Activated CD8-positive, alpha-beta memory T cell treated with anti-CD3 and anti-CD28 coated beads for 4 hours (primary cell): ENCODE measurements at places on chromosomes 7 and 10.

GRCh38 chr10:59677253-59677831, 32.3 kb downstream of the SLC16A9 start:
- DNase-seq, result no peak

DNA sequence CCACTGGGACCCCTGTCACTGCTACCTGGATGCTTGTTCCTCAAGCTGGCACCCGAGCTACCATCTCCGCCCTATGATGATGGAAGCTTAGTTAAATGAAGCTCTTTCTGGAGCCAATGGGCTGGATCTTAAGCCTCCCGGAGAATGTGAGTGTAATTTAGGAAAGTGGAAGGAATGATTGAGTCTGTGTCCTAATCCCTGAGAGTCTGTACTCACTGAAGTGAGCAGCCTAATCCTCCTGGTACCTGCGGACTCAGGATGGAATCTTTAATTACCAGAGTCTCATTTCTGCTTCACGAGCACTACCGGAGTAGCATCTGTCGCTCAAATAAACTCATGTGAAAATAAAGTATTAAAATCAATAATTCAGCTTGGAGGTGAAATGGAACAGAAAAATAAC, 255.5 kb downstream of the WDR37 start:
- DNase-seq, result no peak

- no peak for DNase-seq
Observed at GRCh38 chr7:131745390-131746248, 189.2 kb upstream of the PODXL start.

- DNase-seq, result no peak
Observed at GRCh38 chr10:15627617-15628196, 92.0 kb downstream of the ITGA8 start.

DNA sequence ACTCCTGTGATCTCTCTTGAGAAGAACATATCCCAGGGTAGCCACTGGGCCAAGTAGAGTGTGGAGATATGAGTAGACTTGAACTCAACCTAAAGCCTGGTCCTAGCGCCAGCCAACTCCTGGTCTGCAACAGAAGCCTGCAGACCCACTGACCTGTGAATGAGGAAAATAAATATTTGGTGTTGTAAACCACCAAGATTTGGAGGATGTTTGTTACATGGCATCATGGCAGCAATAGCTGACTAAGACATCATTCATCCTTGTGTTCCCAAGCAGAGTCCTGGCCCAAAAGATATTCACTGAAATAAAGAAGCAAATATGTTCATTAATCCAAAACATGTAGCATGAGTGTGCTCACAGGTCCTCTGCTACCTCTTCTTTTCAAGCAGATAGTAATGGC, 26.0 kb upstream of the CHST3 start:
- no peak for DNase-seq

- DNase-seq, result peak; percentile 43
Observed at GRCh38 chr10:3828404-3829155, 43.6 kb upstream of the KLF6 start.

DNA sequence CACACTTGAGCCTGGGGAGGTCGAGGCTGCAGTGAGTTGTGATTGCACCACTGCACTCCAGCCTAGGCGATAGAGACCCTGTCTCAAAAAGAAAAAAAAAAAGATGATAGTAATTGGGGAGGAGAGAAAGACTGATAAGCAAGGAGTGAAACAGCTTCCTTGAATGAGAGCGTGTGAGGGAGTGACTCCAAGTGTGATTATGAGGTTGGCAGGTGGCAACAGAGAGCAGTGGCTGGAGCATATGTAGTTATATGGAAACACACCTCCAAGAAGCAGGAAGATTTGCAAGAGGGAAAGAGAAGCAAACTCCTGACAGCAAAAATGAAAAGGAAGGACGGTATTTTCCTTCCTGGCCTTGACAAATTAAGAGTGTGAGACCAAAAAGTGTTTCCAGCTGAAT, 50.4 kb downstream of the VKORC1L1 start:
- no peak for DNase-seq

- no peak for DNase-seq
Observed at GRCh38 chr7:133987582-133987981, 139.6 kb upstream of the LRGUK start.

DNA sequence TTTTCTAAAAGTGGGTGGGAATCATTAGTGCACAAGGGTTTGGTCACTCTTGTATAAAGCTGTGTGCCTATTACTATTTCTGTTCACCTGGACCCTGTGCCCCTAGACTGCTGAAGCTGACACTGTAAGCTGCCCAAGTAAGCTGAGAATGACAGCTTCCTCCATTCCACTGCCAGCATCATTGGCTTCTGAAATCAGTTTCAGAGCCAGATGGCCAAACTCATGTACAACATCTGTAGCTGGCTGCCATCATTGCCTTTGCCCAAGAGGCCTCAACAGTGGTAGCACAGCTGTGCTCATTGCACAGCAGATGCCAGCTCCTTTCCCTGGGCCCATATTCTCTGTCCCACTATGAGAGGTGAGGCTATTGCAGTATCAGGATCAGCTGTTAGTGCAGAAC, 165.7 kb downstream of the CPEB3 start:
- no peak for DNase-seq

DNA sequence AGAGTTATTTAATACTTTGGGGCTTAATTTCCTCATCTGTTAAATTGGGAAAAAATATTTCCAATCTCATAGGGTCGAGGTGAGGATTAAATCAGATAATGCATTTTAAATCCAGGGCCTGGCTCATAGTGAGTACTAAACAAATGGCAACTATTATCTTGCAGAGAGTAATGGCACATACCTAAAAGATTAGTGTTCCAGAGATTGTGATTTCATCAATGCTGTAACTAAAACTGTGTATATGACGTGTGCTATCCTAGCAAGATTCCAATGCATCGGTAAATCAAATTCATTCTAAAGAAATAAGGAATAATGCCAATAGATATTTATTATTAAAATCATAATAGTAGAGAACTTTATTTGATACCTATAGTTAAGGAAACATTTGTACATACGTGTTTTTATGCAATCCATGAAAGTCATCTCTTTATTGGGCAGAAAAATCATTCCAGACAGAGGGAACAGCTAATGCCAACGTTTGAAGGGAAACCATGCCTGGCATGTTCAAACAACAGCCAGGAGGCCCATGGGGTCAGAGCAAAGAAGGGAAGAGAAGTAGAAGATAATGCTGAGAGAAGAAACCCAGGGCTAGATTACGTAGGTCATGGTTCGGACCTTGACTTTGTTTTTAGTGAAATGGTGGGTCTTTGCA, 174.8 kb upstream of the AGR3 start:
- no peak for DNase-seq

GRCh38 chr10:20118119-20118518, 301.9 kb downstream of the PLXDC2 start:
- DNase-seq, result no peak

DNA sequence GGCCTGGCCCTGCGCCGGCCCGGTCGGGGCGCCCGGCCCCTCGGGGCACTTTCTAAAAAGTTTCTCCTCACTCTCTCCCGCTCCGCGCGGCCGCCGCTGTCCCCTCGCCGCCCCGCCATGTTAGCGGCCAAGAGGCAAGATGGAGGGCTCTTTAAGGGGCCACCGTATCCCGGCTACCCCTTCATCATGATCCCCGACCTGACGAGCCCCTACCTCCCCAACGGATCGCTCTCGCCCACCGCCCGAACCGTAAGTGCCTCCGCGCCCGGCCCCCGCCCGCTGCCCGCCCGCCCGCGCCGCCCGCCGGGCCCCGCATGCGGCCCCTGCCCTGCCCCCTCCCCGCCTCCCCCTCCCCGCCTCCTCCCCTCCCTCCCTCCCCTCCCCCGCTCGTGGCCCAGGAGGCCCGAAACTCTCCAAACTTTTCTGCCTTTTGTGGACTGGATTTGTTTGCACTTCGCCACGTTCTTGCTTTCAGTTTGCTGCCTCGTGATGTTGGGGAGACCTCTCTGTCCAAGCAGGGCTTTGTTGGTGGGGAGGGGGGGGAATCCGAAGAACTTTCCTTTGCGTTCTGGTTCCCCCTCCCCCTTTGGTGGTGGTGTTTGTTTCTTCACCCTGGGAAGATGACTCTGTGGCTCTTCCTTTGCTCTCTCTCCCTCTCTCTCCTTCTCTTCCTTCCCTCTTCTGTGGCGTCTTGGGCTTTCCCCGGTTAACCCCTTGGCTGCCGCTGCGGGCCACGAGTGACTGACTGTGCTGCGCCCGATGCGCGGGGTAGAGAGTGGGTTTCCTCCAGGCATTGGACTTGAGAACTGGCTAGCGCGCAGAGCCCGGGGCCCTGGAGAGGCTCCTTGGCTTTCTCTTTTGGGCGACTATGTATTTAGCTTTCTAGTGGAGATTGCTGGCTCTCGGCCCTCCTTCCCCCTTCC, 1.6 kb downstream of the TCF7L2 start:
- peak; percentile 14 for DNase-seq

GRCh38 chr7:159237022-159237653, 92.5 kb upstream of the VIPR2 start:
- no peak for DNase-seq

GRCh38 chr7:113054938-113055337, 31.7 kb downstream of the GPR85 start:
- DNase-seq, result no peak

- DNase-seq, result no peak
Observed at GRCh38 chr10:110496553-110497437, 912 bp upstream of the DUSP5 start.

DNA sequence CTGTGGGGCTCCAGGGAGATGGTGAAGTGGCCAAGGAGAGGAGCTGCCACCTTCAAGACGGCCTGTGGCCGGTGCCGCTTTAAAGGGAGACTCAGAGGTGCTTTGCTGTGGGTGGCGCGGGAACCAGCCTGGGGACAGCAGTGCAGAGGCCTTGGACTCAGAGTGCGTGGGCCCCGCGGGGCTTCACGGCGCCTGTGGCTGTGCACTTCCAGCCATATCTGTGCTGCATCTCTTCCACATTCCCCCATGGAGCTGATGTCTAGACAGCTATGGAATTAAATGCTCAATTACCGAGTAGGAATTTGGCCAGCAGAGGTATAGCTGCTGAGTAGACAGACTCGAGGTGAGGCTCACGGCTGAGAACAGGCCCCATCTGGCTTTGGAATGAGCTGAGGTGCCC, 41.7 kb downstream of the HTRA1 start:
- no peak for DNase-seq

GRCh38 chr10:26690731-26691475, 6.6 kb upstream of the PDSS1 start:
- no peak for DNase-seq

- peak; percentile 81 for DNase-seq
Observed at GRCh38 chr7:1169409-1170368, 9.7 kb upstream of the ZFAND2A start.

- no peak for DNase-seq
Observed at GRCh38 chr10:124127965-124128810, 34.8 kb upstream of the CHST15 start.

- no peak for DNase-seq
Observed at GRCh38 chr10:108562105-108562504, 1361.2 kb downstream of the XPNPEP1 start.

- no peak for DNase-seq
Observed at GRCh38 chr10:129523723-129524316, 56.8 kb downstream of the MGMT start.

DNA sequence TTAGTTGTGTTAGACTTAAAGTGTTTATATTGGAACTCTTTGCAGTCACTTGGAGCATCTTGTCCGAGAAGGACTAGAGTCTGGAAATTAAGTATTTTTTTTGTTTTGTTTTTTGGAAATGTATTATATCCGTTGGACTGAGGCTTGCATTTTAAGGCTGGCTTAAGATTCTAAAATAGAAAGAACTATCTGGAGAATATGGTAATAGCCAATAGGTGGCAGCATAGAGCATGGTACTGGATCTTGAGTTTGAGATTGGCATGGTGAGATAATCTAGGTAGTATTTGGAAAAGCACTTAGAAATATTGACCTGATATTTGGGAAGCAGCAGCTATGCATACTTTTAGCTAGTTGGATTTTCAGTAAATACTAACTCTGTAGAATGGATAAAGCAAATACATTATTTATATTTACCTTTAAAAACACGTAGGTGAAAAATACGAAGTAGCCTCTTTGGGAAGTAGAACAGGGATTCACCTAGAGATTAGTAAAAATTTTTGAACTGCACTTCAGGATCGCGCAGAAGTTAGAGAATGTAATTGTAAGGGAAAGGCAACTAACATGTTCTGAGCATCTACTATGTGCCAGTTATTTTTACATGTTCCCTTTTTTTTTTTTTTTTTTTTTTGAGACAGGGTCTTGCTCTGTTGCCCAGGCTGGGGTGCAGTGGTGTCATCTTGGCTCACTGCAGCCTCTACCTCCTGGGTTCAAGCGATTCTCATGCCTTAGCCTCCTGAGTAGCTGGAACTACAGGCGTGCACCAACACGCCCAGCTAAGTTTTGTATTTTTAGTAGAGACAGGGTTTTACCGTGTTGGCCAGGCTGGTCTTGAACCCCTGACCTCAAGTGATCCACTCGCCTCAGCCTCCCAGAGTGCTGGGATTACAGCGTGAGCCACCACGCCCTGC, 78.6 kb downstream of the LCOR start:
- DNase-seq, result no peak

DNA sequence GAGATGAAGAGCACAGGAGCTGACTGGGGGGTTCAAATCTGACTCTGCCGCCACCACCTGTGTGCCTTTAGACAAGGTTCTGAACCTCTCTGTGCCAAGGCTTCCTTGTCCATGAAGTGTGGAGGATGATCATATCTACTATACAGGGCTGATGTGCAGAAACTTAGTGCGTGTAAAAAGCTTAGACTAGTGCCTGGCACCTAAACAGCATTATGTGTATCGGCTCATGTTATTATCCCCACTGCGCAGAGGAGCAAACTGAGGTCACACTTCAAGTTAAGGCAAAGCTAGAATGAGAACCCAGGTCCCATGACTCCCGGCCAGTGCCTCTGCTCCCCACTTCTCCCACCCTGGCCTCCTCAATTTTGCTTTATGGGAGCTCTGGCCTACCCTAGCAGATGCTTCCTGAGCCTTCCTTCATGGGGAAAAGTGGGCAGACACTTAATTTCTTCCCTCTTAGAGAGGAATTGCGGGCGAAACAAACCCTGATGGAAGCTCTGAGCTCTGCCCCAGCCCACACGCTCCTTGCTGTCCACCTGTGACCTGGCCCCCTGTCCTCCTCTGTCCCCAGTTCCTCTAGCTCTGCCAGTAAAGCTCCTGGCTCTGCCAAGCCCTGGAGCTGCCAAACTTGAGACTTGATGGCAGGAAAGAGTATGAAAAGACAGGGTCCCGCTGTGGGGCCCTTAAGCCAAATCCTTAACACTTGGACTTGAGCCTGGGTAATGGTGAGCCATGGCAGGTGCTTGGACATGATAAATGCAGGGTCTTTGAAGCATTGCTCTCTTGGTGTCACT, 71.0 kb downstream of the CDH23 start:
- DNase-seq, result no peak

- DNase-seq, result no peak
Observed at GRCh38 chr7:17013204-17013603, 131.4 kb upstream of the AGR3 start.

GRCh38 chr7:35336444-35336843, 82.5 kb upstream of the TBX20 start:
- no peak for DNase-seq
